ENCODE measurements at places on chromosomes 6 and 20. TPM values are rescaled to one million over a fixed set of nuclear protein-coding genes. Genes with fewer than 3 reads are reported as not detected.

GRCh38 chr6:28742668-28743270 is 181.0 kb downstream of the TRIM27 start:
- peak; percentile 79 for DNase-seq
- peaks cover 30% of the 10 kb centered on the region for H3K4me1 ChIP-seq
- H3K36me3 ChIP-seq, result no peaks in the 10 kb centered on the region
- H3K4me3 ChIP-seq, result peak overlapping the region; percentile 79
- peak overlapping the region; percentile 36 for H3K27ac ChIP-seq
- H3K27me3 ChIP-seq, result peaks cover 25% of the 10 kb centered on the region

The SYCP2 gene
- total RNA-seq, result 0.97 TPM

The PACSIN1 gene
- not detected for total RNA-seq

DNA sequence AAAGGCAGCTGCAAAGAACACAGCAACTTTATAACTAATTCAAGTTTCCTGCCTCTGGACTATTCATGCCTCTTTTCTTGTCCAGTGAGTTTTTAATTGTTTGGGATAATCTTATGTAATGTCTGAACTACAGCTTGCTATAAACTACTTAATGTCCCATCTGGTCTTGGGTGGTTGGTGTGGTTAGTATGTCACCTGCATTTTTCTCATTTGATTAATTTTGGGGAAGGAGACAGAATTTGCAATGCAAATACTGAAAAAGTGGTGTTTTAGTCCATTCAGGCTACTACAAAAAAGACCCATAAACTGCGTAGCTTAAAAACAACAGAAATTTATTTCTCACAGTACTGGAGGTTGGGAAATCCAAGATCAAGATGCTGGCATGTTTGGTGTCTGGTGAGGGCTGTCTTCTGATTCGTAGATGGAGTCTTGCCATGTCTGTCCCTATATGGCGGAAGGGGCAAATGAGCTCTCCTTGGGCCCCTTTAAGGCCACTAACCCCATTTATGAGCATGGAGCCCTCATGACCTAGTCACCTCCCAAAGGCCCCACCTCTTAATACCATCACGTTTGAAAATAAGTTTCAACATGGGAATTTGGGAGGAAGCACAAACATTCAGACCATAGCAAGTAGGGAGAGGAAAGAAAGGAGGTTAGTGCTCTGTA is 22.4 kb downstream of the RNF8 start:
- no peak overlapping the region for H3K4me3 ChIP-seq
- H3K4me1 ChIP-seq, result peaks cover 10% of the 10 kb centered on the region
- no peak for DNase-seq
- H3K36me3 ChIP-seq, result peaks cover 8% of the 10 kb centered on the region
- H3K27ac ChIP-seq, result no peak overlapping the region

The BNIP5 gene
- total RNA-seq, result not detected

GRCh38 chr6:31730631-31731086 is 1.6 kb upstream of the DDAH2 start:
- no peak for DNase-seq
- peak overlapping the region; percentile 93 for H3K4me3 ChIP-seq
- peak overlapping the region; percentile 94 for H3K27ac ChIP-seq

The KLC4 gene
- 13.2 TPM for total RNA-seq

GRCh38 chr20:12698817-12699216 is 310.0 kb upstream of the SPTLC3 start:
- H3K27me3 ChIP-seq, result no peaks in the 10 kb centered on the region
- H3K4me3 ChIP-seq, result no peak overlapping the region
- no peaks in the 10 kb centered on the region for H3K36me3 ChIP-seq

DNA sequence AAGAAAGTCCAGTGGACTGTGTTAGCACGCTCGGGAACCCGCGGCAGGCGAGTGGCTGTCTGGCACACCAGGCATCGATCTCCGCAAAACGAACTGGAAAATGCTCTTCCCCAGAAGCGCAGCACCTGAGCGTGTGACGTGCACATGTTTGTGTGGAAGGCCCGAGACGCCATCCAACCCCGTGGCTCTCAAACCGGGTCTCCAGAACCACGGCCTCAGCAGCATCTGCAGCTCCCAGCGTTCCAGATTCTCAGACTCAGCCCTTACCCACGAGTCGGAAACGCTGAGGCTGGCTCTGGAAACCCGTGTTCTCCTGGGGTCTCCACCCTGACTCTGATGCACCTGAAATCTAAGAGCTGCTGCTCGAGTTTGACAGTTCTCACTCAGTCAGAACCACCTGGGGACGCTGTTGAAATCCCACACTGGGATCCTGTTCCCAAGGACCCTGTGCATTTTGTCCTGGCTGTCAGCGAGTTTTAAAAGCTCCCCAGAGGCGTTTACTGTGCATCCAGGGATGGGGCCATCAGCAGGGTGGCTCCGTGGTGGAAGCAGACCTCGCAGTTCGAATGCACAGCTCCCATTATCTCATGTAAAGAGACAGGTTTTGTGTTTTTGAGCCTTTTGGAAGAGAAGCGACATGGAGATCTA is 69.0 kb downstream of the DLL1 start:
- H3K27ac ChIP-seq, result no peak overlapping the region
- DNase-seq, result no peak
- no peak overlapping the region for H3K4me3 ChIP-seq
- no peaks in the 10 kb centered on the region for H3K36me3 ChIP-seq
- H3K4me1 ChIP-seq, result 0 out of 2 replicates have a peak, but pooled peaks cover 5% of the 10 kb centered on the region
- peaks cover 6% of the 10 kb centered on the region for H3K27me3 ChIP-seq

The REM1 gene
- total RNA-seq, result not detected

The CMTR1 gene
- 36.8 TPM for total RNA-seq

The GSTA4 gene
- 18.4 TPM for total RNA-seq

- DNase-seq, result peak; percentile 94
- peaks cover 20% of the 10 kb centered on the region for H3K4me1 ChIP-seq
- H3K36me3 ChIP-seq, result peaks cover 14% of the 10 kb centered on the region
- H3K27me3 ChIP-seq, result no peaks in the 10 kb centered on the region
- H3K4me3 ChIP-seq, result peak overlapping the region; percentile 76
- H3K27ac ChIP-seq, result peak overlapping the region; percentile 98
These were observed 121.5 kb upstream of the FOXQ1 start for GRCh38 chr6:1190366-1190765.

DNA sequence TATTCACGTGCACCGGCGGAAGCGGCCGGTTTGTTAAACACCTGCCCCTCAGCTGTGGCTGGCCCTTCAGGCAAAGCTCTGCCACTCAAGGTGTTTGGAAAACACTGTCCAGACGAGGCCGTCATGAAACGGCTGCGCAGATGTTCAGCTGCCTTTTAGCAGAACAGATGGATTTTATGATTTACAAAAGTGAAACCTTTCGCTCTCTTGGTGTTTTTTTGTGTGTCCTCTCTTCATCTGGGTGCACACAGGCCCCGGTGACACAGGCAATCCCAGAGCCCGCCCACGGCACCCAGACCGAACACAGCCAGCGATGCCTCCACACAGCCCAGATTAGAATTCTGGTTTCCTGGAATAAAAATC is 397.0 kb downstream of the SMOC2 start:
- no peak overlapping the region for H3K27ac ChIP-seq
- no peak overlapping the region for H3K4me3 ChIP-seq
- H3K27me3 ChIP-seq, result peaks cover 26% of the 10 kb centered on the region
- H3K4me1 ChIP-seq, result peaks cover 4% of the 10 kb centered on the region
- peaks cover 11% of the 10 kb centered on the region for H3K36me3 ChIP-seq

GRCh38 chr20:1764136-1765033 is 106.8 kb upstream of the SIRPG start:
- no peak overlapping the region for H3K4me3 ChIP-seq
- no peak overlapping the region for H3K27ac ChIP-seq
- no peaks in the 10 kb centered on the region for H3K36me3 ChIP-seq
- DNase-seq, result peak; percentile 59
- H3K4me1 ChIP-seq, result peaks cover 25% of the 10 kb centered on the region

GRCh38 chr6:5936631-5937030 is 70.1 kb downstream of the NRN1 start:
- DNase-seq, result no peak
- no peak overlapping the region for H3K4me3 ChIP-seq
- peaks cover 2% of the 10 kb centered on the region for H3K27me3 ChIP-seq
- peaks cover 30% of the 10 kb centered on the region for H3K4me1 ChIP-seq
- no peaks in the 10 kb centered on the region for H3K36me3 ChIP-seq

DNA sequence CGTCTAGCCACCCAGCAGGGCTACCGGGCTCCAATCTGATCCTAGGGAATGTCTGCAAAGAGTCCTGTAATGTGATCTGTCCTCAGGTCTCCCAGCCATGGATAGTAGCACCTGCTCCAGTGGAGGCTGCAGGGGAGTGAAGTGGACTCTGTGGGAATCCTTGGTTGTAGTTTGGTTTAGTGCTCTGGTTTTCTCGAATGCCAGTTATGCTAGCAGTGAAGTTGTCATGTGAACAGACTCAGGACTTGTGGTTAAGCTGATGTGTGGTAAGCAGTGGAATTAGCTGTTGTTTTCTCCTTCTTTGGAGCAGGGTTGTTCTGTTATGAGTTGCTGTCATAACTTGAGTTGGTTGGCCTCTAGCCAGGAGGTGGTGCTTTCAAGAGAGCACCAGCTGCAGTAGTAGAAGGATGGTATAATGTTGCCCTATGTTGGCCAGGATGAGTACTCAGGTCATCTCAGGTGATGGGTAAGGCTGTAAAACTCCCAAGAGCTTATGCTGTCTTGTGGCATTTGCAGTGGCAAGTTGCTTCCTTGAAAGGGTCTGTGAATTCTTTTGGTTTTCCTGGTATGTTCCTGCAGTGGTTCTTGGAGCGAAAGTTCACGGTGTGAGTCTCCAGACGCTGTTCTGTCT is 390.2 kb downstream of the UTRN start:
- H3K27me3 ChIP-seq, result no peaks in the 10 kb centered on the region
- no peak overlapping the region for H3K4me3 ChIP-seq
- peaks cover 28% of the 10 kb centered on the region for H3K4me1 ChIP-seq
- DNase-seq, result peak; percentile 15

The EEF1A2 gene
- total RNA-seq, result 6.5 TPM

The RHAG gene
- not detected for total RNA-seq

DNA sequence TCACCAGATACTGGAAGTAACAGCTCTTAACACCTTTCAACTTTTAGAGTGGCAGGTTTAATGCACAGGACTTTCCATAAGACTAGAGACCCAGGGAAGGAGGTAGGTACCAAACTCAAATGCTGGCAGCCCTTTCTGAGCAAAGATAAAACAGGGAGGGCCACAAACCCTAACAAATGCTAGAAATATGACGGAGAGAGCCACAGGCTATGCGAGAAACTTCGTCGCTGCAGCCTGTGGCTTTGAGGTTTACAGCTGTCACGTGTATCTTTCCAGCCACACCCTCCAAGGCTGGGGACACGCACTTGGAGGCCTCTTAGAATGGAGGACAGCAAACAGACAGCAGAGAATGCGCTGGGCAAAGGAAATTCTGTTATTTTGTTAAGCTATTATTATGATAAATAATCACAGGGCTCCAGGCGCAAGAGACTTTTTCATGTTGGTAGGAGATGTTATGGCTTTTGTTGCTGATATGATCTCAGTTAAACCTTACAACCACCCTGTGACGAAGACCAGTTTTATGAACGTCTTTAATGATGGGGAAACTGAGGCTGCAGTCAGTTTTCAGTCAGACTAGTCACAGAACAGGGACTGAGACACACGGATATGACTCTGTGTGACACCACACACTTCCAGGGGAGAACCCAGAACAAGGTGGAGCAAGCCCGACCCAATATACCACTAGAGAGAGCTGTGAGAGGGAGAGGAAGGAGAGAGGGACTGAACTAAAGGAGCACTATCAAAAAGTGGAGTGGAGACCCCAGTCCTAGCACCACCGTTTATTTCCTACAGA is 2.0 kb downstream of the TRAM2 start:
- H3K27ac ChIP-seq, result peak overlapping the region; percentile 96
- no peaks in the 10 kb centered on the region for H3K27me3 ChIP-seq
- H3K4me3 ChIP-seq, result peak overlapping the region; percentile 100
- H3K36me3 ChIP-seq, result peaks cover 50% of the 10 kb centered on the region
- H3K4me1 ChIP-seq, result peaks cover 64% of the 10 kb centered on the region

The BTBD3 gene
- 32.2 TPM for total RNA-seq

DNA sequence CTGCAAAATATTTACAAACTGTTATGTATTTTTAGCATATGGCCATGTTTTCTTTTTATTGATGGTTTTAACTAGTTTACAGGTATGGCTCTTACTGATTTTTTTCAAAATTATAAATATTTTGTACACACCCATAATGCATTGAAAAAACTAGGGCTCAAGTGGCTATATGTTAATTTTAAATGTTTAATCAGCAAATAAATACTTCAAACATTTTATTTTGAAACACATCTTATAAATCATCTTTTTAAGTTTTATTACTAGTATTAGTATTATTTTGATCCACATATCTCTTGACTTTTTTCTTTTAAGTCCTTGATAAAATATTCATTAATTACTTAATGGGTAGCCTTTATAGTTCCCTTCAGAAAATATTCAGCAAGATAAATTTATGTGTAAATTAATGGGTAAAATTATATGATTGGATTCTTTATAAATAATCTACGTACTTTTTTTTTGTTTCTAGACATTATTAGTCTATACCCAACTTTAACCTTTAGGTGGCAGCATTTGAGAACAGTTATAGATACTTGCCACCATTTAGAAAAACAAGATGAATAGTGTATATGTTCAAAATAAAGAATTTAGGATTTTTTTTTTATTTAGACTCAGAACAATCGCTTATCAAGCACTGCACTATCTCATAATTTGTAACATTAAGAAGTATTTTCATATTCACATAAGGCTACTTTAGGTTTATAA is 241.9 kb downstream of the ADGRB3 start:
- H3K4me1 ChIP-seq, result no peaks in the 10 kb centered on the region
- no peak for DNase-seq
- no peaks in the 10 kb centered on the region for H3K27me3 ChIP-seq
- H3K36me3 ChIP-seq, result no peaks in the 10 kb centered on the region
- no peak overlapping the region for H3K27ac ChIP-seq

DNA sequence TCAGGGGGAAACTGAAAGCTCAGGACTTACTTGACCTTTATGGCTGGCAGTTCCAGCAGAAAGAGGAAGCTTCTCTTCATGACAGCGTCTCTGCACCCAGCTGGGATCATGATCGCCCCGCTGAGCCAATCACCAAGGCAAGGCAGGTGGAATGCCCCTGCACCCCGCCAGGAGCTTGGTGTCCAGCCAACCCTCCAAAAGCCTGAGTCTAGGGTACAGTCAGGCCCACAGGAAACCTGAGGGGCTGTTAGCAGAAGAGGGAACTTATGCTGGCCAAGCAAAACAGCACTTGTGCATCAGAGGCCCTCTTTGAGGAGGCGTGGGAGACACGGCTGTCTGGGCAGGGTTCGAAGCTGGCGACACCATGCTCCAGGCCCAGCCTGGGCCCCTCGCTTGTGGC is 188.3 kb upstream of the GMDS start:
- no peak overlapping the region for H3K4me3 ChIP-seq
- peaks cover 19% of the 10 kb centered on the region for H3K4me1 ChIP-seq
- DNase-seq, result no peak
- no peaks in the 10 kb centered on the region for H3K27me3 ChIP-seq

GRCh38 chr6:111477481-111477938 is 5.5 kb downstream of the REV3L start:
- peak overlapping the region; percentile 67 for H3K27ac ChIP-seq
- H3K27me3 ChIP-seq, result peaks cover 2% of the 10 kb centered on the region
- no peak for DNase-seq
- peaks cover 11% of the 10 kb centered on the region for H3K36me3 ChIP-seq
- peak overlapping the region; percentile 63 for H3K4me3 ChIP-seq
- peaks cover 75% of the 10 kb centered on the region for H3K4me1 ChIP-seq
